Mucosa of gallbladder (tissue), 1 donor: ENCODE measurements at places on chromosomes 4 and X. TPM values are rescaled to one million over a fixed set of nuclear protein-coding genes. Genes with fewer than 3 reads are reported as not detected.

- no peak for DNase-seq
Observed at GRCh38 chr4:78332976-78333375, 218.6 kb upstream of the ANXA3 start.

- DNase-seq: no peak
Observed at GRCh38 chr4:183541010-183541751, 36.3 kb downstream of the ING2 start.

DNA sequence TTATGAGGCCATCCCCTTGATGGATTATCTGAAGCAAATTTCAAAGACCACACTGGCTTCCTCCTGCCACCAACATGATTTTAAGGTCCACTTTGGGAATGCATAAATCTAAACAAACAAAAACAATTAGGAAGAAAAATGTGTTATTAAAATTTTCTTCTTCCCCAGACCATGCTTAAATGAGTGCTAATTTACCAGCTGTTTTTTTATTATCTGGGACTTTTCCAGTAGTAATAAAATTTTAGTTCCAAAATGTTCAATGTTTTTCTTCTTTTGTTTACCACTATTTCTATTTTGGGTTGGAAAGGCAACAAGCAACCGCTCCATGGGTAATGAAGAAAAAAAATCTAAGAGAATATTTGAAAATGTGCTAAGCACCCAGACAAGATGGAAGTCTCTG, 62.3 kb downstream of the POLR2B start:
- no peak for DNase-seq

GRCh38 chrX:35880601-35881000, 38.9 kb upstream of the CFAP47 start:
- DNase-seq: no peak

DNA sequence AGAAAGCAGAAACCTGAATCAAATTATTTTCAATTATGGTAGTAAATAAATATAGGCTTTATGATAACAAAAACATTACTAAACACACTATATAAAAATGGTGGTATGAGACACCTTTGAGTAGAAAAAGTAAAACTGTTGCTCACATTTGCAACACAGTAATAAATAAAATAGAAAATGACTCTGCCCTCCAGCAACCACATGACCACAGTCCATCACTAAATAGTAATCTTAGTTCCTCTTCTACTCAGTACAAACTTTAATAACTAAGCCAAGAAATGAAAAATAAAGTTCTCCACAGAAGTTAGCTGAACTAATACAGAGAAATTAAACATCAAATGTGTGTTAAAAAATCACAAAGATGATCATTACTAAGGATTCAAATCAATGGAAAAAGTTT, 108.5 kb downstream of the ADGRA3 start:
- DNase-seq: no peak

GRCh38 chr4:145276050-145276449, 95.7 kb upstream of the OTUD4 start:
- DNase-seq: no peak

DNA sequence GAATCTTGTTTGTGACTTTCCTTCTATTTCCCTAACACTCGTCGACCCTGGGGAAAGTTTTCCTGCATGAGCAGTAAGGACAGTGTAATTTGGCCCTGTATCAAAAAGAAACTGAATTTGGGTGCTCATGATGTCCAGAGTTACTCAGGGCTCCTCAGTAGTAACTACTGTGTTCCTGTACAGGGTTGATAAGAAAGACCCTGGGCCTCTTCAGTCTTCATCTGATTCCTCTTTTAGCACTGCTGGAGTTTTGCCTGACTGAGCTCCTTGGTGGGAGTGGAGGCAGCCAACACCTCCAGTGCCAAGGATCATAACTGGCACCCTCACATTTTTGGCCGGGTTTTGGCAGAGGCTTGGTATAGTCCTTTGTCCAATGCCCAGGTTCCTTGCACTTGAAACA, 7.1 kb upstream of the AREG start:
- DNase-seq: no peak

DNA sequence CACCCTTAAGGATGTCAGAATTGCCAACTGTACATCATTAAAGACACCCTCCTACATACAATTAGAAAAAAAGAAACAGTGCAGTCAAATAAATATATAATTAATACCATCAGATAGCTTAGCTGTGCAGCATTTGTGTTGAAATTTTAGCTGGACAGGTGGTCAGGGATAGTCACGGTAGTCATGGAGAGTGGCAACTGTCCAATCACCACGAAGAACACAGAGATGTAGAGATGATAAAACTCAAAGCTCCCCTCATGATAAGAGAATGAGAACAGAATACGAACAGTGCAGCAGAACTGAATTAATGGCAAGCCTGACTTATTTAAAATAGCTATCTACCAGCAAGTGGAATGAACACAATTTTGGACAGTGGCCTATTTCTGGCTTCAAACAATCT, 27.2 kb downstream of the SLC39A8 start:
- no peak for DNase-seq

- no peak for DNase-seq
Observed at GRCh38 chr4:114005569-114006442, 26.4 kb upstream of the ARSJ start.

DNA sequence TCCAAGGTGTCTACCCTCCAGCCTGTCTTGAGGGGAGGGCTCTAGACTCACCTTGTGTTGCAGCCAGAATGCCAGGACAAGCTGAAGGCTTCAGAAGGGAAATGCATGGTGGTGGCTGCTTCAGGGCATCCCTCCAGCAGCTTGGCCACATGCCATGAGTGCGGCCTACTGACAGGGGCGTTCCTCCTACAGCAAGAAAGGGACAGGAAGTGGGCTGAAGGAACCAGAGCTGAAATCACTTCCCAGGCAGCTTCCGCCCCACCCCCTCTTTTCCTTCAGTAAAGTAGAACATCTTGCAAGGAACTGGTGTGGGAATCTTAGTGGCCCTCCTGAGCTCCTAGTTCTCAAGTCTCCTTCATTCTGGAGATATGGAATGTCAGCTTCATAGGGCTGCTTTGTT, 167.5 kb upstream of the DGKK start:
- DNase-seq: no peak

GRCh38 chr4:76066546-76066945, 8.0 kb upstream of the ART3 start:
- no peak for DNase-seq

DNA sequence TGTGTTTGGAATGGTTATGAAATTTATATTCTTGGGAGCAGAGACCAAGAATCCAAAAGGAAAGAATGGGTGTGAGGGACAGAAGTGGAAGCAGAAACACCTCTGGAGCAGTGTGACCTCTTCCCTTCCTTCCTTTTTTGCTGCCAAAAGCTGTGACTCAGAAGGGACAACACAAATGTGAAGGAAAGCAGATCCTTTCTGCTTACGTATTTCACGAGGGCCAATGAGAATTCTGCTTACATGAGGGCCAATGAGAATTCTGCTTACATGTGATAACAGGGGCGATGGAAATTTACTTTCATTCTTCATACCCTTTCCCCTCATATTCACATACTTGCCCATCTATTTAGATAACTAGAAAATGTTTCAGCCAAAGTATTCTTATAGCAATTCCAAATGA, 404.6 kb downstream of the PRDM5 start:
- DNase-seq: peak; percentile 61

DNA sequence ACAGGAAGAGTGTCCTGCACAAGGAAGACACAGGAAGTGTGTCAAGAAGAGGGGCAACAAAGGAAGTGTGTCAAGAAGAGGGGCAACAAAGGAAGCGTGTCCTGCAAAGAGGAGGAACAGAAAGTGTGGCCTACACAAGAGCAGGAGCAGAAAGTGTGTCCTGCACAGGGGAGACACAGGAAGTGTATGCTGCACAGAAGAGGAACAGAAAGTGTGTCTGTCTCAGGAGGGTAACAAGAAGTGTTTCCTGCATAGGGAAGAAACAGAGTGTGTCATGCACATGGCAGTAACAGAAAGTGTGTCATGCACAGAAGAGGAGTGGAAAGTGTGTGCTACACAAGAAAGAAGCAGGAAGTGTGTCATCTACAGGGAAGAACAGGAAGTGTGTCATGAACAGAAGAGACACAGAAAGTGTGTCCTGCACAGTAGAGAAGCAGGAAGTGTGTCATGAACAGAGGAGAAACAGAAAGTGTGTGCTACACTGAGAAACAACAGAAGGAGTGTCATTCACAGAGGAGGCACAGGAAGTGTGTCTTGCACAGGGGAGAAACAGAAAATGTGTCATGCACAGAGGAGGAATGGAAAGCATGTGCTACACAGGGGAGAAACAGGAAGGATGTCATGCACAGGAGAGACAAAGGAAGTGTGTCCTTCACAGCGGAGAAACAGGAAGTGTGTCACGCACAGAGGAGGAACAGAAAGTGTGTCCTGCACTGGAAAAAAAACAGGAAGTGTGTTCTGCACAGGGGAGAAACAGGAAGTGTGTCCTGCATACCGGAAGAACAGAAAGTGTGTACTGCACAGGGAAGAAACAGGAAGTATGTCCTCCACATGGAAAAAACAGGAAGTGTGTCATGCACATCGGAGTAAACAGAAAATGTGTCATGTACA, 526.4 kb upstream of the PRKX start:
- no peak for DNase-seq

- DNase-seq: no peak
Observed at GRCh38 chr4:104574371-104574770, 79.7 kb upstream of the CXXC4 start.

Gene UGT2B7
- total RNA-seq: 13.9 TPM

GRCh38 chrX:4484266-4484665, 770.8 kb upstream of the PRKX start:
- no peak for DNase-seq

Gene UGT2B17
- 4.9 TPM for total RNA-seq

- no peak for DNase-seq
Observed at GRCh38 chr4:143539670-143540023, 26.1 kb downstream of the SMARCA5 start.

- no peak for DNase-seq
Observed at GRCh38 chr4:47519239-47519883, 34.3 kb downstream of the ATP10D start.

GRCh38 chr4:123327346-123327745, 69.2 kb upstream of the SPRY1 start:
- DNase-seq: no peak

DNA sequence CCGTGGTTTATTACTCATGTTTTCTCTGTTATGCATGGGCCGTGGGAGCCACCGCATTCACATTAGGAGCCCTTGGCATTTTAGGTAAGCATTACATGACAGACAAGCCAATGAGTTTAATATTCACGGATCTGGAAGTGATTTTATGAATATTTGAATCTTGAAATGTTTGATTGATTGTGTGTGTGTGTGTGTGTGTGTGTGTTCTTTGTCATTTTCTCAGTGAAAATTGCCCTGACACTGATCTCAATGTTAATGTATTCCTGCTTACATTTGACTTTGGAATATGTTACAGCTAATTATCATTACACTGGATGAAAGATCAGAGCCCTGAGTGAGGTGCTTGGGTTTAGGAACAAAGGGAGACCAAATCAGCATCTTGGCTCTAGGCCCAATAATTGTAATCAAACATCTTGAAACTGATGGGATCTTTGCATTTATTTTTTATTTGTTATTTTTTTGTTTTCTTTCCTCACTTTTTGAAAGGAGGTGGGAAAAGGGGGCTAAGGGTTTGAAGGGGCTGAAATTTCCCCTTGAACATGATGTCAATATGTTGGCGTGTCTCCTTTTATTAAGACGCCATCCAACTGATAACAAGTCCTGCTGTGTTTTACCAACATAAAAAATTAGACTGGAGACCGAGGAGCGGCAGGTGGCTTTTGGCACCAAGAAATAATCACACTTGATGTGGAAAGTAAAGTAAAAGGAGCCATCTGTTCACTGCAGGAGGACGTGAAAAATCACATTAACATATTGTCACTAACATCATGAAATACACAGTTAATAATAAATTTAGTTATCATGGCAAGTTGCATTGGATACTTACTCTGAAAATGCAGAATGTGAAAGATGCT, 5.2 kb upstream of the GK2 start:
- DNase-seq: no peak

Gene SLC7A11
- total RNA-seq: 0.75 TPM

- no peak for DNase-seq
Observed at GRCh38 chr4:110075083-110075738, 123.2 kb downstream of the ELOVL6 start.

DNA sequence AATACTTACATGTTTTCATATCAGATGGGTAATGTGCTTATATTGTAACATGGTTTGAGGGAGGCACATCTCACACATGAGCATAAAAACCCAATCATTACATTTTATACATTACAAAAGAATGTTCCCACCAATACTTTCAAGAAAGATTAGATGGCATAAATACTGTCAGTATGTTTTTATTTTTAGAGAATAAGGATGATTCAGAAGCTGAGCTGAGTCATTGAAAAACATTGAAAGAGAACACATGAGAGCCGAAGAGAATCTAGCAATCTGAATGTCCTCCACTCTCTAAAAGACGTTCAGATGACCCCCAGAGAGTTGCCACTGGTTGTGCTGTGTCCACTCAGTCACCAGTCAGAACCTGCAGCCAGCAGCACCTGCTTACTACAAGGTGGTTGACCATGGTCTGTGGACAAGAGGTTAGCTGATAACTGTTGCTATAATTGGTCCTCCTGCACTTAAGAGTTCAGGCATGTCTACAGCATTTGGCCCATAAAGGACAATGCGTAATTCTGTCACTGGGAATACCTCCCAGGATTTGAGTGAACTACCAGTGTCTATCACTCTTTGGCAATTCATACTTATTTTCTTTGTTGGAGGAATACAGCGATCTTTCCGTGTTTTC, 382.2 kb upstream of the IGFBP7 start:
- no peak for DNase-seq

GRCh38 chrX:19373351-19373891, 29.7 kb downstream of the PDHA1 start:
- no peak for DNase-seq

DNA sequence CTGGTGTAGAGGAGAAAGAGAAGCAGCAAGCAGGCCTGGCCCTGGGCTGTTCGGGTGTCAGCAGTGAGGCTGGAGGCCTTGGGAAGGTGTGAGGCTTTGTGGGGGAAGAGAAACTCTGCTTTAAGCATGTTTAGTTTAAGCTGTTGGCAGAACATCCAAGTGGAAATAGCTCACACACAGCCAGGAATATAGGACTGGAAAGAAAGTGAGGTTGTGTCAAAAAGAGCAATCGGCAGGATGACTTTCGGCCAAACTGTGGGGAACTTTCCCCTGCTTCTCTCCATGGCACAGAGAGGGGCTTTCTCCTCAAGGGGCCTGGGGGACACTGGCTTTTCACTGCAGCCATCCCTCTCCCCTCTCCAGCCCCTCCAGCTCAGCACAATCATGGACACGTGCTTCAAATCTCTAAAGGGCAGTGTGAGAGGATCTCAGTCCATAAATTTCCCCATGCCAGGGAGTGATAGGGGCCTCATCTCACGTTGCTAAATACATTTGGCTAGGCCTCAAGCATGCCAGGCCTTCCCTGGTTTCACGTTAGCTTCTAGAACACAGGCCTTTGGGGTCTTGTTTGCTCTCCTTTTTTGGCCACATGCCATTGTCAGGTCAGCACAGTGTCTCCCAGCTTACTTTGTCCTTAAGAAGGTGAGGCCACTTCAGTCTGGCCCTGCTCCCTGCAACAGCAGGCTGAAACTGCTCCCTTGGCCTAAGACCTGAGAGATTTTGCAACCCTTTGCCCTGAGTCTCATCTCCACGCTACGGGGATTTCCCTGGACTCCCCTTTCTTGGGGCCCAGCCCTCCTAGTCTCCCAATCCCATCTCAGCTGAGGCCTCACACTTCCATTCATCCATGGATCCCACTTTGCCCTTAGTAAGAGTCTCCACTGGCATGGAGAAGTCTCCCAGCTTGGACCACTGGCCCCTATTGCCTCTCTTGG, 8.3 kb upstream of the CITED1 start:
- DNase-seq: no peak
